Activated T-cell treated with anti-CD3 and anti-CD28 coated beads, Interleukin-2, amount 50 U/mL, for 72 hours (primary cell): ENCODE measurements at places on chromosomes 4 and X. TPM values are rescaled to one million over a fixed set of nuclear protein-coding genes. Genes with fewer than 3 reads are reported as not detected.

The ELF4 gene
- total RNA-seq, result 37.9 TPM

The PAK3 gene
- total RNA-seq, result 1.1 TPM

The S100P gene
- total RNA-seq, result 84.6 TPM

The UTP3 gene
- 26.0 TPM for total RNA-seq

The SMIM20 gene
- 24.1 TPM for total RNA-seq

The PPP4R3C gene
- not detected for total RNA-seq

The GLOD5 gene
- not detected for total RNA-seq

DNA sequence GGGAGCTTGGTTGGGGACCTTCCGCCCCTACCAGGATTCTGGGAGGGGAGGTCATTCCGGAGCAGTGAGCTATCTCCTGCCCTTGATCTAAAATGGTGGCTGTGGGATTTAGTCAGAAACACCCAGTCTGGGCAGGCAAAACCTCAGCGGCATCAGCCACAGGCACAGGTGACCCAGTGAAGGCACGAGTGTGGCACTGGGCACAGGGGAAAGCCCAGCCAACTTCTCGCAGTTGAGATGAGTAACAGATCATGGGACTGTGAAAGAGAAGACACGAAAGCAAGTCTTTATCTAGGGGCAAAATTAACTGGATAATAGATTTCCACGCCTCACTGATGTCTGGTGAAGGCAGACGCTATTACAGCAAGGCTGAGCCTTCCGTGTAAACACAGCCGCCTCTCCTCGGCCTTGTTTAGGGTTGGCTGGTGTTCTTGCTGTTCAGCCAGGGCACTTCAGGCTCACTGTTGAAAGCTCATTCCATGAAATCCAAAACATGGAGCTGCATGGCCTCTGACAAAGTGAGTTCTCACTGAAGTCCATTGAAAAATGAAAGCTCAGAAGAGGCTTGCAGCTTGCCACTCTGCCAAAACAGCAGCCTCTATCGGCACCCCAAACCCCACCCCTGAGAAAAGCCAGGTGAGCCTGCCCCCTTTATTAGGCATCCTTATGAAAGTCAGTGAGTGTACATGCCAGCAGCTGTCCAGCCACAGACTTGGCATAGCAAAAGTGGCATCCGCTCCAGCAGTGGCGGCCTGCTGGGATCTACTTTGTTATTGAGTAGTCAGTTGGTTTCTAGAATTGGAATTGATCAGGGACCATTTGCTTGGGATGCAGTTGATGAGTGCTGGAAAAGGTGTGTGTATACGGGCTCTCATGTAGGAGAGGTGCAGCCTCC lies 102.3 kb upstream of the MTM1 start:
- no peaks in the 10 kb centered on the region for H3K36me3 ChIP-seq
- no peak overlapping the region for H3K4me3 ChIP-seq
- H3K27ac ChIP-seq, result no peak overlapping the region
- H3K4me1 ChIP-seq, result peaks cover 6% of the 10 kb centered on the region
- DNase-seq, result no peak
- H3K27me3 ChIP-seq, result peaks cover 17% of the 10 kb centered on the region

DNA sequence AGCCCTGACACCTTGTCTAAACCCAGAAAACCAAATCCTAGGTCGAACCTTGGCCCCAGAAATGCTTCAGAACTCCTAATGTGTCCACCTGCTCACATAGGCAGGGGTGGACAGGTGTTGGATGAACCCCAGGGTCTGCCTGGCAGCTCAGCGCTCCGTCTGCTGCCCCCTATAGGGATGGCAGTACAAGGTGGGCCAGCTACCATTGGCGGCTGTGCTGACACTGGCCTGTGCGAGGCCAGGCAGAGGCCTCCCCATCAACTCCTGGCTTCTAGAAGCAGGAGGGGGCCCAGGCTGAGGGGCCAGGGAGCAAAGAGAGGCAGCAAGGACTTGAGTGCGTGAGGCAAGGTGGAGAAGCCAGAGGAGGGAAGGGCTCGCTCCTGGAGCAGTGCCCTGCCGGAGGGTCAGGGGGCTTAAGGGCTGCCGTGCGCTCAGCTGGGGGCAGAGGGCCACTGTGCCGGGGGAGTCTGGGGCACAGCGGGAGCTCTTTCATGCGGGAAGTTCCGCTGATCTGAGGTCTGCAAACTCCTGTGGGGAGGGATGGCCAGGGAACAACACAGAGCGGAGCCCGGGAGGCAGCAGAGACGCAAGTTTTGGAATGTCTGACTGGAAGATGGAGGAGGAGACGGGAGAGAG lies 20.6 kb downstream of the CCNQ start:
- H3K27ac ChIP-seq, result no peak overlapping the region
- H3K36me3 ChIP-seq, result no peaks in the 10 kb centered on the region
- DNase-seq, result no peak
- no peak overlapping the region for H3K4me3 ChIP-seq
- peaks cover 6% of the 10 kb centered on the region for H3K27me3 ChIP-seq
- H3K4me1 ChIP-seq, result peaks cover 8% of the 10 kb centered on the region

DNA sequence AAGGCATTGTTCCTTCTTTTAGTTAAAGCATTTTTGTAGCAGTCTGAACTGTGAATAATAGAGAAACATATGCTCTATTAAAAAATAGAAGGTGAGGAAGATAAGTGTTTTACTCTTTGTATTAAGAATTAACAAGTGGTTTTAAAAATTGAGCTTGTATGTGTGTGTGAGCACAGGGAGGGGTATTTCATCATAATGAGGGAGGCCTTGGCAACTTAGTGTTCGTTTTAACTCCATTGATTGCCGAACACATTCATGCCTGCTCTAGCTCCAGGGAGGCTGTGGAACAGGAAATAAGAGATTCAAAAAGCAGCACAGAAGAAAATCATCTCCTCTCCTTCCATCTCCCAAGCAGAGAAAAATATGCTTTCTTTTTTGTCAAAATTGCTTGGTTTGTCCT lies 14.8 kb downstream of the SHROOM3 start:
- peaks cover 34% of the 10 kb centered on the region for H3K27me3 ChIP-seq
- H3K4me1 ChIP-seq, result peaks cover 6% of the 10 kb centered on the region
- no peak overlapping the region for H3K4me3 ChIP-seq
- H3K36me3 ChIP-seq, result no peaks in the 10 kb centered on the region
- no peak for DNase-seq

DNA sequence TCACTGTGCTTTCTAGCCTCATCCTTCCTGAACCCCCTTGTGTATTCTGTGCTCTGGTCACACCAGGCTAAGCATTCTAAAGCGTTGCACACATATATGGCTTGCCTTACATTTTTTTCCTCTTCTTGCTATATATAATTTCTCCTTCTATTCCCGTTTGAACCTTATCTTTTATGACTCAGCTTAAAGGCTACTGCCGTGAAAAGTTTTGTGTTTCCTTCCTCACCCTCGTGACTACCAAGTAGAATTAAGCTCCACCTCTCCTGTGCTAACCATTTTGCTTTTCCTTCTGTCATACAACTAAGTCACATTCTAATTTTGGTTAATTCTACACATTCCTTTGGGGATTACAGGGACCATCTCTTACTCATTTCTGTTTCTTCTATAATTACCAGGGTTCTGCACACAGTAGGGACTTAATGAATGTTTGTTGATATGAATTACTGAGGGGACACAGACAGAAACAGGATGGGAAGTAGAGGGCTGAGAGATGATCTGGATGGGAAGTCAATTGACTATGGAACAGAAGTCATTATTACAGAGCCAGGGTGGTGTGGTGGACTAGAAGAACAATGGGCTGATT lies 67.1 kb downstream of the DOCK11 start:
- H3K27ac ChIP-seq, result peak overlapping the region; percentile 80
- DNase-seq, result no peak
- H3K27me3 ChIP-seq, result no peaks in the 10 kb centered on the region

DNA sequence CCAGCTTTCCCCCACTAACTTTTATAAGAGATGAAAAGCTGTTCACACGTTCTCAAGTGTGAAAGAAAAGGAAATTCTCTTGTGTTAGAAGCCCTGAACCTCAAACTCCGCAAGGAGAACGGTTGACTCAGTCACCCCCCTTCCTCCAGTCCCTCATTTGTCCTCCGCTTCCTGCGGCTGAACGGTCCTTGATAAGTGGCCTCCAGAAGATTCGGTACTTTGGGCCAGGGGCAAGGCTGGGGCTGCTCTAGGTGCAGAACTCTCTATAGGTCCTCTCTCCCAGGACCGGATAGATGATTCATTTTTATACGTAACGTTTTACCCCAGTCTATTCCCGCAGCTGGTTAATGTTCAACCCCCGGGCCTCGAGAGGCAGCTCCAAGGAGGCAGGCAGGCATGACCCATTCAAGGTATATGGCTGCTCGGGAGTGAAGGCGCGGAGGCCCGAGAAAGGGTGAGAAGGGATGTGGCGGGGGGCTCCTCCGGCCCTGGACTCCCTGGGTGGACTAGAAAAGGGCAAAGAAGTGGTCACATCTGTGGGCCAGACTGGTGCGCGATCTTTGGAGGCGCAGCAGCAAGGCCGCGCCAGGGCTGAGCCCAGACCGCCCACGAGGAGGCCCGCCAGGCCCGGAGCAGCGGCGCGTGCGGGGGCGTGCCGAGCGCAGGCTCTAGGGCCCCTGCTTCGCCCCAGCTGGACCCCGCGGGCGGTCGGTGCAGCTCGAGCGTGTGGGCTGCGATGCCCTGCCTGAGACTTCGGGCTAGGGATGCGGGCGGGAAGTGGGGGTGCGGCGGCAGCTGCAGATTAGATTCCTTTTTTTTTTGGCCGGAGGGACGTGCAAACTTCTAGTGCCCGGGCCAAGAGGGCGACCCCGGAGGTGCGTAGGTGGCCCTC lies 11.7 kb downstream of the PITX2 start:
- H3K27ac ChIP-seq, result no peak overlapping the region
- H3K36me3 ChIP-seq, result no peaks in the 10 kb centered on the region
- H3K4me1 ChIP-seq, result peaks cover 8% of the 10 kb centered on the region
- H3K27me3 ChIP-seq, result peaks cover 75% of the 10 kb centered on the region
- DNase-seq, result no peak
- peak overlapping the region; percentile 14 for H3K4me3 ChIP-seq

DNA sequence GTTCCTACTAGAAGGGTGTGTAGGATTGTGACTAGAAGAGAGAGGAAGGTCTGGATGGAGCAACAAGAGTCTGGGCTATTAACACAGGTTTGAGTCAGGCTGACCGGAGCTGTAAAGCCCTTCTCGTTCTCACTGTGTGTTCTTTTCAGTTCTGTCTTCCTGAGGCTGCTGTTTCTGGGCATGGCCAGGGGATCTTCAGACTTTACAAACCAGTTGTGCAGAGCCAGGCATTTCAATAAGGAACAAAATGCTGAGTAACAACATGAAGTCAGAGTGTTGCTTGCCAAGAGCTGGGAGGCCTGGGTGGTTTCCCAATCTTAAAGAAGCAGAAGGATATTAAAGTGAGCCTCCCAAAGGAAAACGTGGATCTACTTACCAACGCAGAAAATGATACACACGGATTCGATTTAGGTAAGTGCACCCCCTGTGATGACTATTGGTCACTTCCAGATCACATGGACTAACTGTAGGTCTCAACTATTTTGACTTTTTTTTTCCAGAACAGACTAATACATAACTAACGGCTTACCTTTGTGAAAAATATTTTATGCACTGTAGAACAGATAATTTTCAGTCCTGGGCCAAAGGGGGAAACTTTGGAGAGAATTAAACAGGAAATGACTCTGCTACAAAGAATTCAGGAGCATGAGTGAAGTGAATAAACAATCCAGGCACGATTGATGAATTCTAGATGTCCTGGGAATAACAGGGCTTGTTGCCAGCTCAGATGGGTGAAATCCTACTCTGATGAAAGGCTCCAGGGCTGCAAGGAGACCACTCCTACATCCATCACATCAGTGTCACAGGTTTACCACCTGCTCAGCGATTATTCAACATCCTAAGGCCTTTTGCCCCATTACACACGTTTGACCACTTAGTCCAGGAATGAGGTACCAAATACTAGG lies 94.5 kb downstream of the ANXA3 start:
- DNase-seq, result no peak
- H3K36me3 ChIP-seq, result no peaks in the 10 kb centered on the region
- H3K27me3 ChIP-seq, result peaks cover 22% of the 10 kb centered on the region
- H3K4me3 ChIP-seq, result no peak overlapping the region

DNA sequence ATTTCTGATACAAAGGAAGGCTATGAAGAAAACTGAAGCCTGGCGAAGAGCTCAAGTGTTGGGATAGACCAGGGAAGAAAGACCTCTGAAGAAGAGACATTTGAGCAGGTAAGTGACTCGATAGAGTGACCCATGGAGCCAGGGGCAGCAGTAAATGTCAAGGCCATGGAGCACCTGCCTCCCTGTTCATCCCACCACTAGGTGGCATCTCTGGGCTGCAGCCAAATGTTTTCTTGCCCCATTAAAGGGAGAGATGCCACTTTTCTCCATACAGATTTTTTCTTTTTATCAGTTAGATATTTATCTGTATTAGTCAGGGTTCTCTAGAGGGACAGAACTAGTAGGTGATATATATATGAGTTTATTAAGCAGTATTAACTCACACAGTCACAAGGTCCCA lies 4.9 kb upstream of the ZNF81 start:
- no peak overlapping the region for H3K4me3 ChIP-seq
- H3K27me3 ChIP-seq, result no peaks in the 10 kb centered on the region
- DNase-seq, result peak; percentile 51
- H3K4me1 ChIP-seq, result peaks cover 5% of the 10 kb centered on the region
- peaks cover 1% of the 10 kb centered on the region for H3K36me3 ChIP-seq
- no peak overlapping the region for H3K27ac ChIP-seq

GRCh38 chr4:119750771-119751170 lies 122.2 kb upstream of the PDE5A start:
- no peak overlapping the region for H3K4me3 ChIP-seq
- DNase-seq, result no peak
- H3K4me1 ChIP-seq, result no peaks in the 10 kb centered on the region
- no peak overlapping the region for H3K27ac ChIP-seq

DNA sequence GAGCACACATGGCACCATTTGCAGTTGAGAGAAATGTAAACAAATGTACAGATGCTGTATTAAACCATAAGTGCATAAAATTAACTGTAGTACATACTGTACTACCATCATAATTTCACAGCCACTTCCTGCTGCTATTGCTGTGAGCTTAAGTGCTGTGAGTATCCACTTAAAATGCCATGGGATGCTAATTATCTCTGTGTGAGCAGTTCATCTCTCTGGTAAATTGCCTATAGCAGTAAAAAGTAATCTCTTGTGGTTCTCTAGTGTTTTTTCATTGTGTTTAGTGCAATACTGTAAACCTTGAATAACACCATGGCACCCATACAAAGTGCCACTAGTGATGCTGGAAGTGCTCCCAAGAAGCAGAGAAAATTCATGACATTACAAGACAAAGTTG lies 9.9 kb upstream of the SCOC start:
- no peaks in the 10 kb centered on the region for H3K27me3 ChIP-seq
- H3K36me3 ChIP-seq, result no peaks in the 10 kb centered on the region
- no peak for DNase-seq
- H3K27ac ChIP-seq, result no peak overlapping the region
- H3K4me3 ChIP-seq, result no peak overlapping the region
